ENCODE measurements at places on chromosomes 12 and 14.

- DNase-seq, result no peak
These were observed 49.6 kb upstream of the PTCSC3 start for GRCh38 chr14:36226164-36226563.

GRCh38 chr12:65858831-65859230 lies 34.5 kb downstream of the HMGA2 start:
- no peak for DNase-seq

- DNase-seq, result no peak
These were observed 203.8 kb downstream of the ADAMTS20 start for GRCh38 chr12:43348221-43348620.

DNA sequence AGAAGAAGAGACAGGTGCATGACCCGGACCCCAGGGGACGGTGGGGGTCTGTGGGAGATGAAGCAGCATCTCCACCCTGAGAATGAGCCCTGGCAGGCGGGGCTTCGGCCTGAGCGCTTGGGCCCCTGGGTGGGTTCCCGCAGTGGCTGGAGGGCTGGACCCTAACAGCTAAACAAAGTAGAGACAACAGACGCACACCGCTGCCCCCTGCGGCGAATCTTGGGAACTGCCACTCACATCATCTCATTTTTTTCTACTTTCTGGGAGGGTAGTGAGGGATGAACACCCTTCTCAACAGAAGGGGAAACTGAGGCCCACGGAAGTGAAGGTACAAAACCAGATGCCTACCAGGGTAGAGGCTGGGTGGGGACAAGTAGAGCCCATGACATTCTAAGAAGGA lies 104.7 kb downstream of the RFLNA start:
- no peak for DNase-seq

DNA sequence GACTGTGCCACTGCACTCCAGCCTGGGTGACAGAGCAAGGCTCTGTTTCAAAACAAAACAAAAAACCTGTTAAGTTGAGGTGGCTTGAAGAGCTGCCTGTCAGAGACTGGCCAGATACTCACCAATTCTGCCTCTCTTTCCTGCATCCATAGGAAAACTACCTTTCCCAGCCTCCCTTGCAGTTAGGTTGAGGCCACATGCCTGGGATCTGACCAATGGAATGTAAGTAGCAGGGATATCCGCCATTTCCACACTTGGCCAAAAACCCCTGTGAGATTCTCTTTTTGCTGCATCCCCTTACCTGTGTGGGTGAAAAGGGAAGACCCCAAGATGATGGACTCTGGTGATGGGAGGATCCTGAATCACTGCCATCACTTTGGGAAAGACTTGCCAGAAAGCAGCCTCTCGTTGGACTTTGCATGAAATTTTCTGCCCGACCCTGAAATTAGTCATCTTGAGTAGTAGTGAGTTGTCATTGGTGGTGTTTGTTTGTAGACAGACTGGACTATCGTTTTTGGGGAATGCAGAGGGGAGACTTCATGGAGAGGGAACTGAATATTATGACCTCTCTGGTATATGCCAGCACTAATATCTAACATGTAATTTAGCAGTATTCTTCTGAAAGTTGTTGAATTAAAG lies 14.0 kb downstream of the GPR68 start:
- no peak for DNase-seq

GRCh38 chr12:111457071-111457470 lies 51.3 kb downstream of the SH2B3 start:
- DNase-seq, result no peak

DNA sequence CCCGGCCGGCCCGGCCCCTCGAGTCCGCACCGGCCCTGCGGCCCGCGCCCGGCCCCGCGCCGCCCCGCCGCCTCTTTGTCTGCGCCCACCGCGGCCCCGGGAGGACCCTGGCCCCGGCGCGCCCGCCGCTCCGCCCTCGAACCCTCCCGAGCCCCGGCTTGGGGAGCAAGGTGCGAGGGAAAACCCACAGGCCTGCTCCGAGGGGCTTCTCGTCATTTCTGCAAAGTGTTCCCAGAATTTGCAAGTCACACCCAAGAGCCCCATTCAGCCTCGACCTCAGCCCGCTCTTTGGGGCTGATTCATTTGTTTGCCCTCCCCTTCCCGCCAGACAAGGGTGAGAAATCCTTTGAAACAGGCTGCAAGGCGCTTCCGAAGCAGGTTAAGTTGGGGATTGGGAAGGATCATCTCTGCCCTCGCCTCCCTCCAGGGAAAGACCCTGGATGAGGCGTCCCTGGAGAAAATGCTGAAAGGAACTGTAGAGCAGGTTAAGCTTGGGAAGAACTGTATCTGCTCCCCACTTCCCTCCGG lies 325 bp upstream of the CLIP1 start:
- no peak for DNase-seq

DNA sequence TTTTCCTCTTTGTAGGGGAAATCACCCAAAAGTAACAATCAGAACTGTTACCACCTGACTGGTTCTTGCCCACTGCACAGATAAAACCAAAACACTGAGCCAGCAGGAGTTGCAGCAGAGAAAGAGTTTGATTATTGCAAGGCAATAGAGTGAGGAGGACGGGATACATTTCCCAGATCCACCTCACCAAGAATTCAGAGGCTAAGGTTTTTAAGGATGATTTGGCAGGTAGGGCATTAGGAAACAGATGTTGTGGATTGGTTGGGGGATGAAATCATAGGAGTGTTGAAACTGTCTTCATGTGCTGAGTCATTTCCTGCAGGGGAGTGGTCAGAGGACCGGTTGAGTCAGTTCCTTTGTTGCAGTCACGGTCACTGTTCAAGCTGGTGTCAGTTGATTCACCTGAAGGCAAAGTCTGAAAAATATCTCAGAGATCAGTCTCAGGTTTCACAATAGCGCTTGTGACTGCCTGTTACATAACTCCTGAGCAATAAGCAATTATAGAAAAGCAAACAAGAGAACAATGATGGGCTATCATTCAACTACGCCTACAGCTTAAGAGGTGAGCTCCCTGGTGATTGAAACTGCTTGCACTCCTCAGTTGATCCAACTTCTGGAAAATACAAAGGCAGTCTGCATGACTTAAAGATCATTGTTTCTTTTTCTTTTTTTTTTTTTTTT lies 20.3 kb upstream of the AMN1 start:
- no peak for DNase-seq

- DNase-seq, result no peak
These were observed 135.8 kb downstream of the SLC8A3 start for GRCh38 chr14:70052990-70053389.

GRCh38 chr14:87045246-87045645 lies 947.7 kb downstream of the GALC start:
- DNase-seq, result no peak

GRCh38 chr12:42695490-42695995 lies 106.0 kb upstream of the PRICKLE1 start:
- DNase-seq, result no peak

- no peak for DNase-seq
These were observed 720 bp upstream of the FGF6 start for GRCh38 chr12:4446335-4446734.

GRCh38 chr12:53696655-53697331 lies 20.9 kb upstream of the ATP5MC2 start:
- no peak for DNase-seq

DNA sequence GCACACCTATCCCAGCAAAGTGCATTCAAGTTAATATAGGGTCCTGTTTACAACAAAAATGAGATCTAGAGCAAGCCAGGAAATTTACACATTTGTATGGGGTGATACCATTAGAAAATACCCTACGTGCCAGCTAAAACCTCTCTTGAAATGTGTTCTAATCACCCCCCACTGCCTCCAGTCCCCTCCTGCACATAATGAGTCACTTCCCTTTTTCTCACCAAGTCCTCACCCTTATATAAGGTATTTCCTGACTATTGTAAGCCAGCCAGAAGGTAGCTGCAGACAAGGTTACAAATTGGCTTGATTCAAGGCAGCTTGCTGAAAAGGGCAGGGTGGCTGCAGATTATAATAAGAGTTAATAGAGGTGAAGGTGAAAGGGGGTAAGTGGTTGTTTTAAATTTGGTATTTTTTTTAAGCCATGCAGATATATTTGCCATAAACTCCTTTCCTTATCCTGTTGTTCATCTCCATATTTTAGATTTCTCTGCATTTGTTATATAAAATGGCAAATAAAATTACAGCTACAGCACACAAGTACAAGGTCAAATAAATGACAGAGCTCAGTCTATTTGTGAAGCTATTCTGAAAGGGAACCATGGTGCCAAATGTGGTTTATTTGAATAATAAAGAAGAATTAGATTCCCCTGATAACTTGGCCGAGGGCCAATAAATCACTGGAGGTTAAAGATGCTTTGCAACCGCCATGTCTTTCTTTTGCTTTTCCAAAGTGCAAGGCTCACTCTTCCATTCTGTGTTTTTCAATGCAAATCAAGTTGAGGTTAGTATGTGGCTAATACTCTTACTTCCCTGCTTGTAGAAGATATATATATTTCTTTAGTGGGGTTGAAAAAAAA lies 385.9 kb downstream of the EGLN3 start:
- DNase-seq, result no peak

DNA sequence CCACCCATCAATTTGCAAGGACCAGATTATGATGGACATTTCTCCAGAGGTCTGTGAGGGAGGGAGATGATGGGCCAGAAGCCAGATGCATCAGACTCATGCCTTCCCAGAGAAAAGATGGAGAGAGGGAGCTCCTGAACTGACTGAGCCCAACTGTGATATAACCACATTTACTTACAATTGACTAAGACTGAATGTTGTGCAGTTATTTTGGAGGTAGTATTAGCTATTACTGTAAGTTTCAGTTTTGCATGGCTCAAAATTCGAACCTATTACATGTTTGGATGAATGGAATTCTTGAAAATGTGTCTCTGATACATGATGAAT lies 211.1 kb upstream of the SFSWAP start:
- no peak for DNase-seq

GRCh38 chr14:91980157-91980556 lies 32.7 kb upstream of the FBLN5 start:
- no peak for DNase-seq

DNA sequence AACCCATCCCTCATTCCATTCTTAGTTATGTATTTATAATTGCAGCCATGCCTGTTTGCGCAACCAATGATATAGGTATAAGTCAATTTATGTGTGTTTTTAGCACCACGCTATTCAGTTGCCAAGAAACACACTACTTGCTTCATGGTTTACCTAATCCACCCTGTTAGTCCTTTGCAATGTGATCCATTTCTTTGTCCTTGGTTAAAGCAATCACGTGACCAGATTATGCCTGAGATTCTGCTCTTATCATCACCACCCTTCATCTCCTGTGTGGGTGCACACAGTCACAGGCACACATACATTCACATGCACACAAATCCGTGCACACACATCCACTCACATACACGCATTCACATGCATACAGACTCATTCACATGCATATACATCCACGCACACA lies 52.3 kb upstream of the KCNA5 start:
- DNase-seq, result no peak

- no peak for DNase-seq
These were observed 147.8 kb upstream of the ATP2B1 start for GRCh38 chr12:89856431-89856830.
